ENCODE measurements at places on chromosomes 2 and 18.

GRCh38 chr2:179669196-179669595 is 192.2 kb downstream of the ZNF385B start:
- DNase-seq = no peak

GRCh38 chr2:180573951-180574350 is 406.5 kb upstream of the UBE2E3 start:
- DNase-seq = no peak

GRCh38 chr2:240138254-240138984 is 2.0 kb downstream of the OTOS start:
- peak; percentile 58 for DNase-seq

DNA sequence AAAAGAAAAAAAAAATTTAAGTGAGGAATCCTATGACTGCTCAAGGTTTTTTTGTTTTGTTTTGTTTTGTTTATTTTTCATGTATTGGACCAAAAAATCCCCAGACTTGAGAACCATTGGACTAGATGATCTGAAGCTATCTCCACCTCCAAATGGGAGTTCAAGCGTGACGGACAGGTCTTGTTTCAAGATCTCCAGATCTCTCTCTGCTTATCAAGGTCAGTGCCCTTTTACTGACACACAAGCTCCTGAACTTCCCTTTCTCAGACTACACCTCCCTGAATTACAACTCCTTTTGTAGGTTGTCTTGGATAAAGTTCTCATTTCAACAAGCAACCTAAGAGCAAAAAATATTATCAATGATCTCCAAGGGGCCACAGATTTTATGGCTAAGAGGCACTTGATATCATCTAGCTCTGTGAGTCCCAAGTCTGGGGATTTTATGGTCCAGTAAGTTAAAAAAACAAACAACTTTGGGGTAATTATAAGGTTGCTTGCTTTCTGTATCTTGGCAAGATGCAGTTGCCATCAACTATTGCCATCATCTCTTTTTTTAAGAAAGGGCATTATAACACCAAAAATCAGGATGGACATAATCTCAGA is 396.0 kb upstream of the ATP5MC3 start:
- no peak for DNase-seq

GRCh38 chr2:240338274-240338673 is 97.2 kb upstream of the GPC1 start:
- no peak for DNase-seq

DNA sequence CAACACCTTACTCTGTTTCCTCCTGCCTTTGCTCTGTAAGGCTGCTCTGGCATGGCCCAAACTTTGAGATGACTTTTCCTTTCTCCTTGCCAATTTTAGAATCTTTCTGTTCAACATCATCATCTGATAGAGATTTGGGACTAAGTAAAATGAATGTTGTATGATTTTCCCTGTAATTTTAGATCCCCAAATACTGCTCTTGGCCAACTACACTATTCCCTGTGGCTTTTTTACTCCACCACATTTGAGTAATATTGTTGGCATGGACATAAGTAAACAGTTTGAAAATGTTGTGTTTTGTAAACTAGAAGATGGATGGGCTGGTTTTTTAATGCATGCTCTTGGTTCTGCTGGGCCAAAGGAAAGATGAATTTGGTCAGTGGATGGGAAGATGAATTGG is 12.1 kb downstream of the LTBP1 start:
- no peak for DNase-seq

DNA sequence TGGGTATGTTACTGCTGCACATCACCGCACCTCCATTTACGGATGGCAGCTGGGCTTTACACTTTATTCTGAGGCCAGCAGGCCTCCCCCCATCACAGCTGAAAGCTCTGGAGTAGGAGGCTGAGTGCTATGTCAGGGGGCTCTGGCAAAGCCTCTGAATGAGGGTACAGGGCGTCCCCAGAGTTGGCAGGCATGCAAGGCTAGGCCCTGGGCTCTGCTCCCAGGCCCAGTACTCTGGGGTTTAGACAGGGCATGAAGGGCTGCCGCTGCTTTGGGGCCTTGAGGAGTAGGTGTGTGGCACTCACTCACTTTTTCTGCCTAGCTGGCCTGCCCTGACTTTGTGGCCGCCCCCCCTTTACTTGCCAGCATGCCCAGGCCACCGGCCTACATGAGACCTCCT is 90.8 kb downstream of the WDSUB1 start:
- DNase-seq = no peak

GRCh38 chr2:213078686-213079085 is 72.7 kb downstream of the IKZF2 start:
- no peak for DNase-seq

GRCh38 chr18:6624271-6624660 is 105.2 kb upstream of the ARHGAP28 start:
- DNase-seq = no peak

GRCh38 chr2:237020090-237020489 is 65.6 kb upstream of the COPS8 start:
- DNase-seq = no peak

DNA sequence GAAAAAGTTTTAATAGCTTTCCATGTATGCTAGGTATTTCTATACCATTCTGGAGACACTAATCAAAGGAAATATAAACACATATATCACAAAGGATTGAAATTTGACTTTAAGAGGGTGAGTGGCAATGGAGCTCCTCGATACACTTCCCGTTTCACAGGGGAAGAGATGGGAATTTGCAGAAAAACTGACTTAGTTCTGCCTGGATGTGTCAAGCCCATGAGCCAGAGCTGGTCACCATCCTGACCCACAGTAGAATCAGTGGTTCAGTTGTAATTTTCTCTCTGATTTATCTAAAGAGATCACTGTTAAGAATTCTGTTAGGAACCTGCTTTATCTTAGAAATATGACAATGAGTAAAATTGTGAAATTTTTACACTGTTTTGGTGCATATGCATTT is 34.2 kb downstream of the PLCL1 start:
- no peak for DNase-seq

All from suprapubic skin (tissue), 4 donors.